ENCODE measurements at places on chromosomes 3 and 15. TPM values are rescaled to one million over a fixed set of nuclear protein-coding genes. Genes with fewer than 3 reads are reported as not detected.
A peak's percentile ranks its signal among the peaks of the same experiment; 100 is the strongest.

GOLGA8S gene
- total RNA-seq, result not detected

NANOGP8 gene
- total RNA-seq, result not detected

DNA sequence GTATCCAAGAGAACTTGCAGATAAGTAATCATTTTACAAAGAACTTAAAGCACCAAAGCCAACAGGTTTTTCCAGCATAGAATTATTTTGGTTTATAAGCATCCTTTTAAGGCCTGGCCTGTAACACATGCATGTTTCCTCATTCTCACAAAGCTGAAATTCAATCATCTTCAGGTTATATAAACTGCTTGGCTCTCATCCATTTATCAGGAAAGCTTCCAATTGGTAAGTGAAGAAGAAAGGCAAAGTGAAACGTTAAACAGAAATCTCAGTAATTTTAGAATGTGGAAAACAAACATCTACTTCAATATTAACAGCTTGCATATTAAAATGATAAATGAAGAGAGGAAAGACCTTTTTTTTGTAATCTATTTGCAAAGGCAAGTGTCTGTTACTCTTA lies 1.6 kb downstream of the SERP1 start:
- H3K27me3 ChIP-seq, result peaks cover 1% of the 10 kb centered on the region
- peak overlapping the region; percentile 99 for H3K4me3 ChIP-seq
- DNase-seq, result no peak
- peaks cover 51% of the 10 kb centered on the region for H3K4me1 ChIP-seq
- peaks cover 36% of the 10 kb centered on the region for H3K36me3 ChIP-seq

GRCh38 chr15:78170848-78171773 lies 21.9 kb downstream of the IDH3A start:
- H3K4me1 ChIP-seq, result no peaks in the 10 kb centered on the region
- no peak for DNase-seq
- H3K4me3 ChIP-seq, result no peak overlapping the region
- no peak overlapping the region for H3K27ac ChIP-seq
- no peaks in the 10 kb centered on the region for H3K27me3 ChIP-seq
- peaks cover 15% of the 10 kb centered on the region for H3K36me3 ChIP-seq

DNA sequence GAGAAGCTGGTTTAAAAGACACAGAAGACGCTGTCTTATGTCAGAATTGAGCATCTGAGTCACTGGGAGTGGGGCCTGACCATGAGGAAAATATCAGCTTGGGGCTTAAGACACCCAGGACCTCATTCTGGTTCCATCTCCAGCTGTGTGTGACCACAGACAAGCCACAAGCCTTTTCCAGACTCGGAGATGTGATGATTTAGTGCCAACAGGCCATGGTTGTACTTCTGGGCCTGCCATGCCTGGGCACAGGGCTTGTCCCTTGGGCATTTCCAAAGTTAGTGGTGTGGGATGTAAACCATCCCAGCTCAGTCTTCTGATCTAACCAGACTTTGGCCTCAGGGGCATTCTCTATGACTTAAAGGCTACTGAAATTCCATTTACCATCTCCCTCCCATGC lies 269.8 kb downstream of the RYR3 start:
- H3K27me3 ChIP-seq, result peaks cover 5% of the 10 kb centered on the region
- no peak overlapping the region for H3K4me3 ChIP-seq
- H3K27ac ChIP-seq, result no peak overlapping the region
- DNase-seq, result no peak

- DNase-seq, result no peak
- no peaks in the 10 kb centered on the region for H3K27me3 ChIP-seq
- H3K4me1 ChIP-seq, result no peaks in the 10 kb centered on the region
- no peak overlapping the region for H3K27ac ChIP-seq
These were observed 390.3 kb upstream of the DPH6 start for GRCh38 chr15:35936284-35936683.
